MV-4-11 (cell line): ENCODE measurements at places on chromosomes 3 and 15.
A peak's percentile ranks its signal among the peaks of the same experiment; 100 is the strongest.

GRCh38 chr3:42139621-42140453 lies 48.7 kb downstream of the TRAK1 start:
- DNase-seq: no peak

DNA sequence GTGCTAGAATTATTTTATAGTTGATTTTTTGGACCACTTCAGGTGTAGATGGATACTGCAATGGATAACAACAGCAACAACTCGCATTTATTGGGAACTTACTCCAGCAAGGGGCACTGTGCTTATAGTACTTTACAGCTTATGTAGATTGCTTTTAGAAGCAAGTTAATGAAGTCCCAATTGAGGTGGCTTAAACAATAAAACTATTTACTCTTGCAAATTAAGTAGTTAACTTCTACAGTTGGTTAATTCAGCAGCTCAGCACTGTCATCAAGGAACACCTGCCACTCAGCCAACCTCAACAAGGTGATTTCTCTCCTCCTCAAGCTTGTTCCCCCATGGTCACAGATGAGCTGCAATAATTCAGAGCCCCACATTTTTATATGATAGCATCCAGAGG lies 124.1 kb downstream of the RASA2 start:
- no peak for DNase-seq

- no peak for DNase-seq
Measured at GRCh38 chr3:44509393-44509921, 32.0 kb upstream of the ZNF445 start.

GRCh38 chr3:114455432-114455831 lies 161.6 kb downstream of the TIGIT start:
- DNase-seq: no peak

DNA sequence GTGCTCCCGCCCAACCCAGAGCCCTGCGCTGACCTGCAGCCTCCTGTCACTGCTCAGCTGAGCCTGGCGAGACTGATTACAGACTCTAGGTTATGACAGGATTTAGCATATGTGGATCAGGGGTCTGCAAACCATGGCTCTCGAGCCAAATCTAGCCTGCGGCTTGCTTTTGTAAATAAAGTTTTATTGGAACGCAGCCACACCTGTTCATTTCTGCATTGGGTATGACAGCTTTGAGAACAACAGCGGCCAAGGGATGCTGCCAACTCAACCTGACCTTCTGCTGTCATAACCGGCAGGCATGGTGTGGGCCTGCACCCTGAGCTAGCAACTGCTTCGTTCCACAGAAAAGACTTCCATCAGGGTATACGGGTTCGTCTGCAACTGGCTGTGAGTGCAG lies 50.5 kb upstream of the IQSEC1 start:
- DNase-seq: no peak

- DNase-seq: no peak
Measured at GRCh38 chr3:196519718-196520082, 4.6 kb upstream of the SMCO1 start.

DNA sequence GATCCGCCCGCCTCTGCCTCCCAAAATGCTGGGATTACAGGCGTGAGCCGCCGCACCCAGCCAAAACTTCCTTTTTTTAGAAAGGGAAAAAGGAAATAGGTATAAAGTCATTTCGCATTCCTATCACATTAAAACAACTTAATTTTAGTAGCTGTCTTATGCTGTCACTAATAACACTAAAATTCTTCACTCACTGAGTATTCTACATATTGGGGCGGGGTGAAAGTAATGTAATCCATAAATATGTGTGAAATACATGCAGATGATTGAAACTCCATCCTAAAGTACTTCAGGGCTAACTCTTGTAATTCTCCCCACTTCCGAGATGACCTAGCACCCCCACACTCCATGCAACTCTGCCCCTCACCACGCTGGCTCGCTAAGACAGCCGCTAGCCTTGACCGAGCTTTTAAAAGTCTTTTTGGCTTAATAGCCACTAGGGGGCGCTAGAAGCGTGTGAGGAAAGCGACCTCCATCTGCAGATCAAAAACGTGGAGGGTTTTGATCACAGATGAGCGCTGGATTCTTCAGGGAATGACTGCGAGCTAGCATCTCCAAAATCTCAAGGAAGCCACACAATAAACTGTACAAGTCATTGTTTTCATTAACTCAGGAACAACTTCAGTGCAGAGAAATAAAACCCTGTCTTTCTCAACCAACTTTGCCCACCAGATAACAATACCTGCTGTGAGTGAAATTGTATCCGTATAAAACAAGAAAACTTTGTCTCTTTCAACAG lies 129.3 kb upstream of the IGF1R start:
- DNase-seq: peak; percentile 52

DNA sequence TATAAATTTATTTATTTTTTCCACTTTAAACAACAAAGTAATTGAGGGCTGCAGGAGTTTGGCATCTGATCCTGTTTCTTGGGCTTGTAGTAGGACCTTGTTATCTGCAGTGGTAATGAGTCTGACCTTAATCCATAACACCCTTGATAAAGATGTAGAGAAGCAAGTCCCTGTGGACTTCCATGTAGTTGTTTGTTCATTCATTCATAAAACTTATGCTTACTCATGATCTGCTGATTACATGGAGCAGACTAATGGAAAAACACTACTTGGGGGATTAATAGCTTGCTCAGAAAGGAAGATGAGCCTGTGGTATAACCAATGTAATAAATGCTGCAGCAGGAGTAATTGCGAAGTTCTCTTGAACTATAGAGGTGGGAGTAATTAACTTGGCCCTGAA lies 271.5 kb upstream of the TBL1XR1 start:
- DNase-seq: no peak
